Esophagus squamous epithelium (tissue), 5 donors: ENCODE measurements at places on chromosomes 12 and 14.

DNA sequence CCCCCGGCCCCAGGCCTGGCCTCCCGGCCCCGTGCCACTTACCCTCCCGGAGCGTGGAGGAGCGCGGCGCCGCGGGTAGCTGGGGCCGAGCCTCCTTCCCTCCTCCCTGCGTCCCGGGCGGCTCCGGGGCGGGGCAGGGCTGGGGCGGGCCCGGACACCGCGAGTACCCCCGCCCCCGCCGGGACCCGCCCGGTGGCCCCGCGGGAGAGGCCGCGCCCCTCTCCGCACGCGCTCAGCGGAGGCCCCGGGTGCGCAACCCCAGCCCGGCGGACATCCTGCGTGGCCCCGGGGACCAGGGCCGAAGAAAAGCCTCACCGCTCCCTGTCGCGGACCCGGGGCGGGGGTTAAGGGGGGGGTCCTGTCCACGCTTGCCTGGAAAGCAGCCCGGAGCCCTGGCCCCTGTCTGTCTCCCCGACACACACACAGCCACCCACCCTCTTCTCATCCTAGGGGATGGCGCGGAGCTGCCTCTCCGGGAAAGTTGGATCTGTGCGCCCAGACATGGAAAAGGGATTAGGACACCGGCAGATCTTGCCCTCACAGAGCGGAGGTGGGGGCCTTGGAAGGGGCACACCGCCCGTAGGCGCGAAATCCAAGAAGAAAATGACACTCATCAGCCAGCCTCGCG, at the start of gene SYNE3:
SYNE3 (minus strand) TSS at position 97 of the 628 bp plus-strand sequence. CDS start 40,829 bp downstream, outside the sequence.
- no peak for DNase-seq

- no peak for DNase-seq
These were observed 101.1 kb downstream of the OTOGL start for GRCh38 chr12:80200414-80200813.

DNA sequence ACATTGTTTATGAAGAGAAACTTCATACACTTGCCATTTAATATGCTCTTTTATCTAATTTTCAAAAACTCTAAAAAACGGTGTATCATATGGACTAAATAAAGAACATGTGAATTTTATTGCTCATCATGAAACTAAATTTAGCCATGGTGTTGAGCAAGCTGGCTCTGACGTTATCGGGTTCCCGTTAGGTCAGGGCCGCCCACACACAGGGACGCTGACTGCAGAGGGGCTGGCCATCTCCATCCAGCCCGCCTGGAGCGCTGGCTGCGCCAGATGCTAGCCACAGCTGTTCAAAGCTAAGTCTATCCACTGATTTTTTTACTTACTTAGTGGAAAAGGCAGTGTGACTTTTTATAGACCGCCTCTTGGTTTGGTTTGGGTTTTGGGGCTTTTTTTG, 36.5 kb upstream of the DYNC1H1 start:
- no peak for DNase-seq

- DNase-seq, result no peak
These were observed 68.8 kb downstream of the RPL10L start for GRCh38 chr14:46582826-46583225.

DNA sequence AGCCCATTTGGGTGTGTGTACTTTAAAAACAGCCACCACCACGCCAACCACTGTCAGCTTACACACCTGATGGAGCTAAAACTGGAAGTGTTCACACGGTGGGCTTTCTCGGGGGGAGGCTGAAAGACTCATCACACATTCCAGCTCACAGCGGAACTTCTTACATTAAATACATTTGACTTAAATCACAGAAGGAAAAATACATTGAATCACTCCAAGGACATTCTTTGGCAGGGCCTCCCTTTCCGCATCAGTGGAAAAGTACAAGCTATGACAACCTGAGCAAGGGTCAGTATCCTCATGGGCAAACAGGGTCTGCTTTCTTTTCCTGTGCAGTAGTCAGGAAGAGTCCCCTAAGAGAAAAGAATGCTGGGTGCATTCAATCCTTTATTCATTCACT, 31.0 kb upstream of the TC2N start:
- no peak for DNase-seq

GRCh38 chr14:22332686-22333421, 256.2 kb downstream of the DAD1 start:
- DNase-seq, result no peak

GRCh38 chr14:36455241-36455627, 64.8 kb downstream of the NKX2-1 start:
- DNase-seq, result no peak

DNA sequence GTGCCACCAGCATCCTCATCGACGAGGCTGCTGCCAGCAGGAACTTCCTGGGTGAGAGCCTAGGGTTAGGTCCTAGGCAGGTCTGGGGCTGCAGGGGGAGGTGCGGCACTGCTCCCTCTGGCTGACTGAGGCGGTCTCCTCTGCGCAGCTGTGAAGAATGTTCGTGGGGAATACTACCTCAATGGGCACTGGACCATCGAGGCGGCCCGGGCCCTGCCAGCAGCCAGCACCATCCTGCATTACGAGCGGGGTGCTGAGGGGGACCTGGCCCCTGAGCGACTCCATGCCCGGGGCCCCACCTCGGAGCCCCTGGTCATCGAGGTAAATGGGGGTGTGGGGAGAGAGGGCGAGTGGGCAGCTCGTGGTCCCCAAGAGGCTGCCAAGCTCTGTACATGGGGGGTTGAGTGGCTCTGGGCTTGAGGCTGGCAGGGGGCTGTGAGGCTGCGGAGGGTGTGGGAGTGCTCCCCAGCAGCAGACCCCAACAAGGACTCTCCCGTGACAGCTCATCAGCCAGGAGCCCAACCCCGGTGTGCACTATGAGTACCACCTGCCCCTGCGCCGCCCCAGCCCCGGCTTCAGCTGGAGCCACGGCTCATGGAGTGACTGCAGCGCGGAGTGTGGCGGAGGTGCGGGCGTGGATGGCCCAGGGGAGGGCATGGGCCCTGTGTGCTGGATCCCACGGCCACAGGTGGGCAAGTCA, 14.4 kb downstream of the PAPLN start:
- no peak for DNase-seq

DNA sequence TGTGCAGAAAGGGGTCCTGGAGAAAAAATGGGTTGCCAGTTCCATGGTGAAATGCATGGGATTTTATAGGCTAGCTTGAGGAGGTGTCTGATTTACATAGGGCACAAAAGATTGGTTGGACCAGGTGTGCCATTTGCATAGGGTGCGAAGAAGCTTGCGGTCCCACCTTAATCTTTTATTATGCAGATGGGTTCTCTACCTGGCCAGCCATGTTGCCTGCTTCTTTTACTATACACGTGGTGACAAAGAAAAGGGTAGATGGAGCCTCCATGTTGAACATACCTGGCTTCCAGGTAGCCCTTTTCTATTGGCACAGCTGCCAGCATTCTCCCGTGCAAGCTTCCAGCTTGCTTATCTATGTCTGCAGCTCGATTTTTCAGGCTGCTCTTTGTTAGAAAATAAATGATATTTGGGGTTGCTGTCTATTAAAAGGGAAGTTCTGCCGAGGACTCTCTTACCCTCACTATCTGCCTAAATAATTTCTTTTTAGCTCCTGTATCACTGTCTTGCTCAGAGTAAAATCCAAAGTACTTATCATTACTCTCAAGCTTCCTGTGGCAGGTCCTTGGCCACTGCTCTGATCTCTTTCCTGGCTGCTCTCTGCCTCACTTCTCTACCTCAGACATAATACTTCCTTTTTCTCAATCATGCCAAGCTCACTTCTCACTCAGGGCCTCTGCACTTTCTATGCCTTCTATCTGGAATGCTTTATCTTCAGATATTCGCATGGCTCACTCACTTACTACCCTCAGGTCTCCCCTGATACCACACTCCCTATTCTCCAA, 216.0 kb upstream of the DAAM1 start:
- DNase-seq, result no peak

GRCh38 chr12:128690641-128691040, 133.1 kb downstream of the SLC15A4 start:
- no peak for DNase-seq

DNA sequence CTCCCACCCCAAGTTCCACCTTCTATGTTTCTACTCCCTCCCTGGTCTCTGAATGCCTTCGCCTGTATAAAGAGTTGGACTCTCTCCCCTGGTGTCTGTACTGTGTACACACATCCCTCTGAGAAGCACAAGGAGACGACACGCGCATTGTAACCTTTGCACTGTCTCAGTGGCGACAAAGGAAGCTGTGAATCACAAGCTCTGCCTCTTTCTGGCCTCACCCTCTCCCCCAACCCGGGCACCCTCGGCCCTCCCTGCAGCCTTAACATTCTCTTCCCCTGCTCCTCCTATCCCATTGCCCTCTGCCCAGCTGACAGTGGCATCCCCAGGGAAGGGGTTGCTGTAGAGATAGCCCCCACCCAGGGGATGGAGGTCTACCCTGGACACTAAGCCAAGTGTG, 2.5 kb upstream of the SMARCD1 start:
- no peak for DNase-seq

DNA sequence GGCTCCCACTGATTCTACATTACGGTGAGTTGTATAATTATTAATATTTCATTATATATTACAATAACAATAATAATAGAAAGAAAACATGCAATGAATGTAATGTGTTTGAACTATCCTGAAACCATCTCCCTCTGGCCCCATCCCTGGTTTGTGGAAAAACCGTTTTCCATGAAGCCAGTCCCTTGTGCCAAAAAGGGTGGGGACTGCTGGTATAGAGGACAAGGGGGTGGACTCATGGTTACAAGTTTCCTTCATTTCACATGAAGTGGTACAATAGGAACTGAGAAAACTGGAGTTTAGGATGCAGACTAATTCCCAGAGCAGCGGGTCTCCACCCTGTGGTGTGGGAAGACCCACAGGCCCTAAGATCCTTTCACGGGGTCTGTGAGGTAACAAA, 3.0 kb upstream of the C1RL start:
- no peak for DNase-seq

DNA sequence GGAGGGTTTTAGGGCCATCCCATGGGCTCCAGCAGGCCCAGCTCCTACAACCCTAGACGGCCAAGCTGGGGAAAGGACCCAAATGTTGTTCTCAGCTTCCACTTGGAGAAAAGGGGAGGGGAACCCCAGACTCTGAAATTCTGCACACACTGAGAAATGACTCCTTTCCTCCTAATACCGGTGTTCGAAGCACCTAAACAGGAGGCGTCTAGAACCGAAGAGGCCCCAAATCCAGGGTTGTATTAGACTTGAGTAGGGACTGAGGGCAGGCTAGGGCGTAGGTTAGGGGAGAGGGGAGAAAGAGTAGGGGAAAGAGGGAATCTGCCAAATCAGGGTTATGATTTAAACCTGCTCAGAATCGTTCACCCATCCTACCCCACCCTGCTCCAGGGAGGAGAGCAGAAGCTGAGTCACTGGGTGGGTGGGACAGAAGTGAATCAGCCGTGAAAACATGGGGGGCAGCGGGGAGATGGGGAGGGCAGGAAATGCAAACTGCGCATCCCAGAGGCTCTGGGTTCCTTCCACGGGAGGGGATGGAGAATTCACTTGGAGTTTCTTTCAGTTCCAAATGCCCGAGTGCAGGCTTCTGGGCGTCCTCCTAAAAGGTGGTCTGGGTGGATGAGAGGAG, 1.0 kb downstream of the IGFBP6 start:
- DNase-seq, result no peak

DNA sequence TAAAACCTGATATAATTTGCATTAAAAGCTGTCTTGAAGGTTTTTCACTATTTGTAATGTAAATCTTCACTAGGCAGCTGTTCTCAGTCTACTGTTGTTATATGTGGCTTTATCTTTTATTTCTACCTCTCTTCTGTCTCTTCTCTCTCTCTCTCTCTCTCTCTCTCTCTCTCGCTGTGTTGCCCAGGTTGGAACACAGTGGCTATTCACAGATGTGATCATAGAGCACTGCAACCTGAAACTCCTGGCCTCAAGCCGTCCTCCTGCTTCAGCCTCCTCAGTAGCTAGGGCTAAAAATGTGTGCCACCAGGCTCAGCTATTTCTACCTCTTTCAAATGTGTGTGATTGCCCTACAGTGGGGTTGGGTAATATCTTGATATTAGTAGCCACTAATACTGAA, 21.1 kb downstream of the FUT8 start:
- DNase-seq, result no peak

DNA sequence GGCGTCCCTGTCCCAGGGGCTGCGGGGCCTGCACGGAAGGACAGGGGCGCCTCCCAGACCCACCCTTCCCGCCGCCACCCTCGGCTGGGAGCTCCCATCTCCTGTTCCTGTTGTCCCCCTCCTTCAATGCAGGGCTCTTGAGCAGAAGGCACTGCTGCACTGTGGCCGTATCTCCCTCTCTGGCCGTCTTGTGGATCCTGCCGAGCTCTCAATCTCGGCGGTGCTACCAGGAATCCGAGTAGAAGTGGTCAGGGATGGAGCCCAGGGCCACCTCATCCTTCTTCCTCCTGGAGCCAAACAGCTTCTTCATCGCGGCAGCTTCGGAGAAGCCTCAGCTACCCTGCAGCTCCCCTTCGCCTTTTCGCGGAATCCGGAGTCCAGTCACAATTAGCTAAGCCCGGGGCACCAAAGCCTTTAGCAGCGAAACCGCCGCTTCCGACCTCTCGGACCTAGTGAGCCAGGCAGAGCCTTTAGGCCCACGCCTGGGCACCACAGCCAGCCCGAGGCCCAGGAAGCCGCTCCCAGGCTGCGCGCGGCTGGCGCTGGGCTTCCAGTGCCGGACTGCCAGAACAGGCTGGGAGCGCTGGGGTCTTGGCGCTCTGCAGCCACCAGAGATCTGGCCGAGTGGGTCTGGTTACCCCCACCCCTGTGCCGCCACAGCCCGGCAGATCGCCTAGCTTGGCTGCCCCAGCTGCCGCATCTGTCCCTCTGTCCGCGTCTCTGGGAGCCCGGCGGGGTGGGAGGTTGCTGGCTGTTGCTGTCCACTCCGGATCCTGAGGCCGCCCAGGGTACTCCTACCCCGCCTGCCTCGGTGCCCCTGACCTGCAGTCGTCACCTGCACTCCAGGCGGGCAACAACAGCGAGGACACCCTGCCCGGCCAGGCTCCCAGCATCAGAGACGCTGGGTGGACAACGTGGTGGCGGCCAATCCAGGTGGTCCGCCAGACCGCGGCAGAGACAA, 69.1 kb downstream of the ASCL4 start:
- no peak for DNase-seq

DNA sequence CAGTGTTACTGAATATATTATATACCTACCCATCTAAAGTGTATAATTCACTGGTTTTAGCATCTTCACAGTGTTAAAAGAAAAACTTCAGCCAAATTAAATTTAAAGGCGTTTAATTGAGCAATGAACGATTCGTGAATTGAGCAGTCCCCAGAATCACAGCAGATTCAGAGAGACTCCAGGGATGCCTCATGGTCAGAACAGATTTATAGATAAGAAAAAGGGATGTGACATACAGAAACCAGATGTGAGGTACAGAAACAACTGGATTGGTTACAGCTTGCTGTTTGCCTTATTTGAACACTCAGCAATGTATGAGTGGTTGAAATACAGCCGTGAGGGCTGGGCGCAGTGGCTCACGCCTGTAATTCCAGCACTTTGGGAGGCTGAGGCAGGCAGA, 84.6 kb downstream of the WNK1 start:
- no peak for DNase-seq

GRCh38 chr12:81558031-81558430, 201.1 kb downstream of the PPFIA2 start:
- DNase-seq, result no peak
